Pulmonary artery endothelial cell (primary cell): ENCODE measurements at places on chromosomes 1 and 21.

- no peak for DNase-seq
These were observed 52.1 kb upstream of the CD5L start for GRCh38 chr1:157893686-157894085.

DNA sequence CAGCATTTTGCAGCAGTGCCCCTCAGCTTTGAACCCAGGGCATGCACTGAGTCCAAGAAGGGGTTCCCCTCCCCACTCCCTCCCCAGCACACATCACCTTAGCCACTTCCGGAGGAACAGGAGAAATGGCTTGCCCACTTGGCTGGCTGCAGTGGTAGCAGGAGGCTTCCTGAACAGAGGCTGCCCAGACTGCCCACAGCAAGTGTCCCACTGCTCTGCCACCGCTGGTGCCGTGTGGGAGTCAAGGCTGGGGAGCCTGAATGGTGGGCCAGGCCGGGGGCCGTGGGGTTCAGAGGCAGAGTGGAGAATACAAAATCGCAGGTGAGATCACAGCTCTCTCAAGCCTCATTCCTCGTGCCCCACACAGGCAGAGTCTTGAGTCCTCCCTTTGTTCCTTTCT, 34.5 kb downstream of the CD247 start:
- no peak for DNase-seq

- DNase-seq: no peak
These were observed 349.1 kb downstream of the SEC16B start for GRCh38 chr1:177620636-177621190.

DNA sequence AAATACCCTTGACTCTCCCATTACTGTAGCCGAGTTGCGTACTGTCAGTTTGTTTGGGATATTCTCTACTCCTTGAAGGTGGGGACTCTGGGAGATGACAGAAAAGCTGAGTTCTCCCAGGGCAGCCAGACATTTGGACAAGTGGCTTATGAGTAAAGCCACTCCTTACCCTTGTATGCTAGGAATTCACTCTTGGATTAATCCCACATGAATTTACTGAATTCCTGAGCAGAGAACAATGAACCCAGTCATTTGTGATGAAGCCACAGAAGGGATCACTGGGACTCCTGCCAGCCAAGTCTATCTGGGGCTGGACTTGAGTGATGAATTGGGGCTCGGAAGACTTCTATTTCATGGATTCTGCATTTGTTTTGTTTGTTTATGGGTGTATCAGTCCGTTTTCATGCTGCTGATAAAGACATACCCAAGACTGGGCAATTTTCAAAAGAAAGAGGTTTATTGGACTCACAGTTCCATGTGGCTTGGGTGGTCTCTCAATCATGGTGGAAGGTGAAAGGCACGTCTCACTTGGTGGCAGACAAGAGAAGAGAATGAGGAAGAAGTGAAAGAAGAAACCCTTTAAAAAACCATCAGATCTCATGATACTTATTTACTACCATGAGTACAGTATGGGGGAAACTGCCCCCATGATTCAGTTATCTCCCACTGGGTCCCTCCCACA, 25.1 kb downstream of the C1orf116 start:
- no peak for DNase-seq

DNA sequence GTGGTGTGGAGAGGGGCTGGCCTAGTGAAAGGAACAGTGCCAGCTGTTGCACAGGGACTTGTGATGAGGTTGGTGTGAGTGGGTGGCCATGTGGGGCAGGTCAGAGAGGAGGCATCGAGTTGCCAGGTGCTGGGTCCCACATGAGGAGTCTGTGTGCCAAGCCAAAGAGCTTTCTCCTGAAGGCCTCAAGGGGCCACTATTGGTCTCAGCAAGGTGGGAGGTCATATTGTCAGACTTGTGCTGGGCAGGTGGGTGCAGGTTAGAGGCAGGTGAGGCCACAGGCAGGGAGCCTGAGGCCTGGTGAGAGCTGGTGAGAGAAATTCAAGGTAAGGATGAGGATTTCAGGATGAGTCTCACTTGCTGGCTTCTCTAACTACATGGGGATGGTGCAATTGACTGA, 256.8 kb downstream of the DISC1 start:
- DNase-seq: no peak

DNA sequence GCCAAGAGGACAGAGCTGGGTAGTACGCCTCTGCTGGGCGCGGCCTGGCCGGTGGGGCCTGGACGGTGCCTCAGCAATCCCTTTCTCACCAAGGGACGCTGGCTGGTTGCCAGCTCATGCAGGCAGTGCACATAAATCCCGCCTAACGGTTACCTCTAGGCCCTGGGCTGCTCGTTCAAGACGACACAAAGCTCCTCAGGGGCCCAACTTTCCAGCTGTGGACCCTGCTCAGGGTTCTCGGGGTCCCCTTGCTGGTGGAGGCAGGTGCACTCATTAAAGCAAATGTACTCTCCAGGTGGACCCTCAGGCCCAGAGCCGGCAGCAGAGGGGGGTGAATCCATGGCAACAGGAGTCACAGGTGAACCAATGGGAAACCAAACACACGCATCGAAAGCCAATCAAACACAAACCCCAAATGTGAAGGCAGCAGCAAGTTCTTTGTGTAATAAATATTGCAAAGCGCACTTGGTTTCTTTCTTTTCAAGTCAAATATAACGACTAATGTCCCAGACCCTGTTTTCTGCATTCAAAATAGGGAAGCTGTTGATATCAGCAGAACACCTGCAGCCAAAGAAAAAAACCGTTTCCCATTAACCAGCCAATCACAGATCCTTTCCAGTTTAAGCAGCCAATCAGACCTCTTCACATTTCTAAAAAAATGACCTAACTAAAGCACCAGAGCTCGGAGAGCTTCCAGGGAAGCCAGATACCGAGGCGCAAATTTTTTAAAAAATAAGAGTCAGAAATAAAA, 26.1 kb upstream of the CLSTN1 start:
- DNase-seq: no peak

- DNase-seq: peak; percentile 40
These were observed 114.4 kb upstream of the GADD45A start for GRCh38 chr1:67570486-67571143.

- DNase-seq: no peak
These were observed 63.4 kb downstream of the KCNAB2 start for GRCh38 chr1:6108937-6109614.
